ENCODE measurements at places on chromosomes 16 and 17.

GRCh38 chr16:54285414-54286089 is 1.0 kb downstream of the IRX3 start:
- DNase-seq: no peak

DNA sequence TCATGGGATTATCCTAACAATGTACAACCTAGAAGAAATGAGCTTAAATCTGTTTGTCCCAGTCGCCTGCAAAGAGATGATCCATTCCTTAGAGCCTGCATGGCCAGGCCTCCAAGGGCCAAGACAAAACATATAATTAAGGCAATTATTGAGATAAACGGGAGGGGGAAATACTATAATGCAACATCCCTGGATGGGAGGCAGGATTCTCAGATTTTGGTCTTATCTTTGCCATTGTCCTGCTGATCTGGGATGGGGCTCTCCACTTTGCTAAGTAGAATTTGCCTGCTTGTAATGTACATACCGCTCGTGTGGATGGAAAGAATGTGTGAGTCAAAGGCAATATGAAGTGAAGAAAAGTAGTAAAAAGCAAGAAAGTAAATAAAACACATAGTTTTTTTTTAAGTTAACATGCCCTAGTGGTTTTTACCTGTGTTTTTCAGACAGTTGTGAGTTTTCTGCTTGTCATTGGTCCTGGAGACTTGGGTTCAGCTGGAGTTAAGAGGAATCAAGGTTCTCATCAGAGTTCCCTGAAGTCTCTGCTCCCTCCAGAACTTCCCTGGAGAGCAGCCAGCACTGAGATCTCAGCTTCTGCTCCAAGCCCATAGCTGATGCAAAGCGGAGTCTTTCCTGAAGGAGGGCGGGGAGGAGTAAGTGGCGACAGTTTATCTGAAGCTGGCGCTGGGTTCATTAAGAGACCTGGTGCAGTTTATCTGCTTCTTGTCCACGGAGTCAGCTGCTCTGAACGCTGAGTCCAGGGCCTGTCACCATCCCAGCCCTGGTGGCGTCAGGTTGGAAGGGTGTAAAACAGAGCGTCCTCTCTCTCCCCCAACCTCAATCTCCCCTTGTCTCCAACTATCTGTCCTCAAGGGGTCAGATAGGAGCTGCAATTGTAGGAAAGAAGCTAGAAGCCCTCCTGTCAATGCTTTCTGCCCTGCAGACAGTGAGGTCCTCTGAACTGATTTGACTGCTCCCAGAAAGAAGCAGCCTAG is 30.1 kb downstream of the HOXB1 start:
- DNase-seq: no peak

DNA sequence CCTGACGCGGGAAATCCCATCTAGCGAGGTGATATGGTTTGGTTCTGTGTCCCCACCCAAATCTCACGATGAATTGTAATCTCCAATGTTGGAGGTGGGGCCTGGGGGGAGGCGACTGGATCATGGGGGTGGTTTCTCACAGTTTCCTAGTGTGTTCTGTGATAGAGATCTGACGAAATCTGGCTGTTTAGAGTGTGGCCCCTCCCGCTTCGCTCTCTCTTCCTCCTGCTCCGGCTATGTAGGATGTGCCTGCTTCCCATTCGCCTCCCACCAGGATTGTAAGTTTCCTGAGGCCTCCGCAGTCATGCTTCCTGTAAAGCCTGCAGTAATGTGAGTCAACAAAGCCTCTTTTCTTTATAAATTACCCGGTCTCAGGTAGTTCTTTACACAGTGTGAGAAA is 31.6 kb downstream of the IFT140 start:
- no peak for DNase-seq

DNA sequence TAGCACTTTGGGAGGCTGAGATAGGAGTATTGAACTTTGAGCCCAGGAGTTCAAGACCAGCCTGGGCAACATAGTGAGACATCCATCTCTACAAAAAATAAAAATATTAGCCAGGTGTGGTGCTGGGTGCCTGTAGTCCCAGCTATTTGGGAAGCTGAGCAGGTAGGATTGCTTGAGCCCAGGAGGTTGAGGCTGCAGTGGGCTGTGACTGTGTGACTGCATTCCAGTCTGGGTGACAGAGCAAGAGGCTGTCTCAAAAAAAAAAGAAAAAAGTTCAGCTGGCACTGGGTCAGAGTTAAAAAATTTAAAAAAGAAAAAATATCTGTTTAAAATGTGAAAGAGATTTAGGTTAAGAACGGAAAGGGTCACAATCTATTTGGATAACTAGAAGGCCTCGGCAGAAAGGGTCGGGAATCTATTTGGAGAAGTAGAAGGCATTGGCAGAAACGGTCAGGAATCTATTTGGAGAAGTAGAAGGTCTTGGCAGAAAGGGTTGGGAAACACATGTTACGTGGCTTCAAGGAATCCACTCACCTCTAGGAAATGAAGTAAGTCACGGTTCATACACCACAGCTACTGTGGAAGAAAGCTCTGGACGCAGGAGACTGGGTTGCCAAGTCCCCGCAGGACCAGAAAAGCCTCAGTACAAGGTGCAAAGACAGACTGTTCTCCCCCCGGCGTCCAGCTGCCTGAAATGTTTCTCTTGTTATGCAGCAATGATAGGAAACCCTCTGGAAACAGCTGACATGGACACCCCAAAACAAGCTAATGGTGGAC is 25.3 kb downstream of the LMF1 start:
- no peak for DNase-seq

GRCh38 chr16:23232806-23233205 is 50.3 kb downstream of the SCNN1G start:
- DNase-seq: no peak

- DNase-seq: no peak
Measured at GRCh38 chr17:66712453-66712852, 122.5 kb upstream of the CACNG5 start.

GRCh38 chr17:67992548-67993152 is 3.6 kb downstream of the C17orf58 start:
- no peak for DNase-seq

DNA sequence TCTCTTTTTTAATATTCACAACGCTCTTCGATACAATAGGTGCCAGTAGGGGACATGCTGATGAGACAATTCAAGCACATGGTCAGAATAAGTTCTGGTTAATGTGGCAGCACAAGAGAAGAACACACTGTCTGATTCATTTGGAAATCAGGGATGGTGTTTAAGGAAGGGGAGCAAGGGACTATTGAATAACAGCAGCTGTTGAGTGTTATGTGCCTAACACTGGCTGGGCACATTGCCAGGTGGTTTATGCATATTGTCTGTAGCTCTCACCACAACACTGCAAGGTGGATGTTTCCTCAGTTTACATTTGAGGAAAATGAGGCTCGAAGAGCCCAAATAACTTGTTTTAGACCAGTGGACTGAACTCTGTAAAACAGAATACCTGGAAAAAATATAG is 44.2 kb downstream of the LYRM9 start:
- no peak for DNase-seq

DNA sequence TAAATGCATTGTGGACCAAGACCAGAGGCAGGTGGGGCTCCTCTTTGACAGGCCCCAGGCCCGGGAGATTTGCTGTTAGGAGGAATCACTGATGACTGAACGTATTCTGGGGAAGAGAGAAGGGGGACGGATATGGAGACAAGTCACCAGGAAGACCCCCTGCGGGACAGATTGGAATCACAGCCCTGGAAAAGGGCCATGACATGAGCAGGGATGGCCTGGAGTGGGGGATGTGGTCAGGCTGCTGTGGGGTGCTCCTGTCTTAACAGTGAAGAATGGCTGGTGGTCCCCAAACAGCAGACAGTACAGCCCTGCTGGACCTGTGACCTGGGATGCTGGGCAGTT is 23.7 kb upstream of the MGAT5B start:
- DNase-seq: no peak

GRCh38 chr17:75155191-75155601 is 884 bp upstream of the JPT1 start:
- no peak for DNase-seq

- DNase-seq: no peak
Measured at GRCh38 chr16:84585886-84586285, 32.0 kb downstream of the COTL1 start.

- no peak for DNase-seq
Measured at GRCh38 chr17:68437979-68438822, 19.1 kb downstream of the WIPI1 start.

- DNase-seq: no peak
Measured at GRCh38 chr16:30525844-30526136, 576 bp downstream of the ZNF768 start.

- no peak for DNase-seq
Measured at GRCh38 chr17:79126139-79126538, 51.5 kb downstream of the ENGASE start.

DNA sequence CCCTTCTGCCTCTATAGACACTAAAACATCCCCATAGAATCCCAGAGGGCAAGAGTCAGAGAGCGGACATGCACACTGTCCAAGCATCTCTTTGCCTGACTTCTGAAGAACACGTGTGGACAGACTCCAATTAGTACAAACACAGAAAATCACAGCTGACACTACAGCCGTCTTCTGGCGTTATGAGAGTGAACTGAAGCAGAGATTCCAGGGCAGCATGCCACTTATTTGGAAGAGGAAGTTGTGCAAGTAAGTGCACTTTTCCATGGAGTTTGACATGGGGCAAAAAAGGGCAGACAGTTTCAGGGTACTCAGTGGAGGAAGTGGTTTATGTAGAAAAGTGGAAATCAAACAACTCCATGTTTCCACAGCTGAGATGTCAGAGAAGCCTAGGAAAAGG is 16.8 kb upstream of the ZNF287 start:
- DNase-seq: no peak

DNA sequence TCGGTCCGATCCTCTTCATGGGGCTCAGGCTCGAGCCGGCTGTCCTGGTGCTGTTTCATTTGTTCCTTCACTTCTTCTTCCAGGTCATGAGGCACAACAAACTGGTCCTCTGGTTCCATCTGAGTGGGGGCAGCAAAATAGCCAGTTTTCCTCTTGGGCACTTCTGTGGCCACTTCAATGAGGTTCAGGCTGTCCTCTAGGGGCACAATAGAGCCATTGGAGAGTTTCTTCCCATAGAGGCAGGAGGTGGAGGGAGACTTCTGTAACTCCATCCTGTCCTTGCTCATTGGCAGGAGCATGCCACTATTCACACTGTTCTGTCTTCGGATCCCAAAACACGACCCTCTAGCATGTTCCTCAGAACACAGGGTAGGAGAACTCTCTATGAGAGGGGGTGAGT is 22.9 kb downstream of the MARVELD3 start:
- no peak for DNase-seq

DNA sequence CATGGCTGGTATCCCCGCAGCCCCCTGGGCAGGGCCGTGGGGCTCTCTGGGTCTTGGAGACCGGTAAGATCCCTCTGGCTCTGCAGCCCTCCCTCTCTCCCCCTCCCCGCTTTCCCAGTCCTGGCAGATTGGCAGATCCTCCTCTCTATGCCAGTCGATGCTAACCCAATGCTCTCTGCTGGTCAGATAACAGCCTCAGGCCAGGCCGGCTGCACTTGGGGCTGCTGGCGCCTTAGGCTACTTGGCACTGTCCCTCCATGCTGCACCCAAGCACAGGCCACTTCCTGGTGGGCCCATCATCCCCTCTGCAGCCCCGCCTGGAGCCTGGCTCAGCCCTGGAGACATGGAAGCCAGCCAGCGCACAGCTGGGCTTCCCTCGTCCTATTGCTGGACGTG is 81.7 kb downstream of the RTN4RL1 start:
- DNase-seq: no peak

DNA sequence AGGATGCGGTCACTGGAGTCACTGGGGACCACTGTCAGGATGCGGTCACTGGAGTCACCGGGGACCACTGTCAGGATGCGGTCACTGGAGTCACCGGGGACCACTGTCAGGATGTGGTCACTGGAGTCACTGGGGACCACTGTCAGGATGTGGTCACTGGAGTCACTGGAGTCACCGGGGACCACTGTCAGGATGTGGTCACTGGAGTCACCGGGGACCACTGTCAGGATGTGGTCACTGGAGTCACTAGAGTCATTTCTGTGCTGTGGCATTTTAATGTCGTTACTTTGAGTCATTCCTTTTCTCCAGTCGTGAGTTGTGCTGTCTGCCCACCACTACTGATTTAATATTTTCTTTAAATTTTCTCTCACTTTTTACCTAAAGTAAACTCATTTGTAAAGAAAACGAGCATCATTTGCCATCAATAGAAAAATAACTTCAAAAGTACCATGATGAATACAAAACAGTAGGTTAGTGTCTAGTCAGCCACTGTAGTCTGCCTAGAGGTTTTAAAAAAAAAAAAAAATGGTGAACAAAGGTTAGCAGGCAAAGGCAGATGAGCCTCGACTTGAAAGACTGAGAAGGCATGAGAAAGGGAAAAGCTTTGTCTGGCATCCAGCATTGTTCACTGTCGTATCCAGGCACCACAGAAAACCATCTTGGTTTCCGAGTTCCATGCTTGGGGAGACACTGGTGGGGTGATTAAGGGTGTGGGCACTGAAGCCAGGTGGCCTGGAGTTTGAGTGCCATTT is 346.6 kb downstream of the SNX29 start:
- peak; percentile 61 for DNase-seq

DNA sequence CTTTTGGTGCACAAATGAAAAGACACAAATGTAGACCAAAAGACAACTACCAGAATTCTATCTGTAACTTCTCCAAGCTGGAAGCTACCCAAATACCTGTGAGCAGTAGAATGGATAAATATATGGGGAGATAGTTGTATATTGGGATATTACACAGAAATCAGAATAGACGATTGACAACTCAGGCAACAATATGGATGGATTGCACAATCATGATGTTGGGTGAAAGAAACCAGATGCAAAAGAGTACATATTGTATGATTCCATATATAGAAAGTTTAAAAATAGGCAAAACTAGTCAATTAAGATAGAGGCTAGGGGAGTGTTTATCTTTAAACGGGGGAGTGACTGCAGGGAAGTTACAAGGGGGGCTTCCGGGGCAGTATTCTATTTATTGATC is 77.5 kb upstream of the NKD1 start:
- DNase-seq: no peak

GRCh38 chr16:23840310-23840709 is 4.5 kb downstream of the PRKCB start:
- DNase-seq: no peak

DNA sequence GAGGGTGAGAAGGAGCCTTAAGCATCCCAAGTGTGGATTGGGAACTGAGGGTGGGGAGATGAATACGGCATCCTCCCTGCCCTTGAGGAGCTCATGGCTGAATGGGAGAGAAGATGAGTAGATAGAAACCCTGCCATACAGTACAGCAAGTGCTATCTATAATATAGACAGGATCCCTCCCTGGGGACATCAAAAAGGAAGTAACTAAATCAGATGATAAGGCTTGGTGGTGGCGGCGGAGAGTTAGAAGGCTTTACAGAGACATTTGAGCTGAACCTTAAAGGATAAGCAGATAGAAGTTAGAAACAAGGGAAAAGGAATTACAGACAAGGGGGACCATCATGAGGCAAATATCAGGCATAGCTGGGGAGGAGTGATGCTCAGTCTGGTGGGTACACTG is 67.5 kb upstream of the TMEM132E start:
- no peak for DNase-seq

DNA sequence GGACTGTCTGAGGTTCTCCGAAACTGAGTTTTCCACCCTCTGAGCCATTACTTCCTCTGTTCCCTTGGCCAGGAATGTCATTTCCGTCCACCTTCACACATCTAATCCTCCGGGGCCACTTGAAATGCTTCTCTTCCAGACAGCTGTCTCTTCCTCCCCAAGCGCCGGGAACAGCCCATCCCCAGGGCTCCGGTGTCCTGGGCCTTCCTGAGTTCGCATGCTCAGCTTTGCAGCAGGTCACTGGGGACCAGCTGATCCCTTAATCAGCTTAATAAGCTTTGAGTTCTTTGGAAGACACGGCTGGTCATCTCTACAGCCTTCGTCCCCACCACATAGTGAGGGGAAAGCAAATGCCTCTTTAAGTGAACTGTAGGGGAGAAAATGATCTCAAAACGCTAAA is 123.4 kb downstream of the DYNLRB2 start:
- DNase-seq: no peak

GRCh38 chr16:56282451-56282850 is 91.2 kb downstream of the GNAO1 start:
- DNase-seq: no peak

All from central memory CD8-positive, alpha-beta T cell (primary cell).